Lung microvascular endothelial cell (primary cell): ENCODE measurements at places on chromosomes 6 and 20. TPM values are rescaled to one million over a fixed set of nuclear protein-coding genes. Genes with fewer than 3 reads are reported as not detected.

DNA sequence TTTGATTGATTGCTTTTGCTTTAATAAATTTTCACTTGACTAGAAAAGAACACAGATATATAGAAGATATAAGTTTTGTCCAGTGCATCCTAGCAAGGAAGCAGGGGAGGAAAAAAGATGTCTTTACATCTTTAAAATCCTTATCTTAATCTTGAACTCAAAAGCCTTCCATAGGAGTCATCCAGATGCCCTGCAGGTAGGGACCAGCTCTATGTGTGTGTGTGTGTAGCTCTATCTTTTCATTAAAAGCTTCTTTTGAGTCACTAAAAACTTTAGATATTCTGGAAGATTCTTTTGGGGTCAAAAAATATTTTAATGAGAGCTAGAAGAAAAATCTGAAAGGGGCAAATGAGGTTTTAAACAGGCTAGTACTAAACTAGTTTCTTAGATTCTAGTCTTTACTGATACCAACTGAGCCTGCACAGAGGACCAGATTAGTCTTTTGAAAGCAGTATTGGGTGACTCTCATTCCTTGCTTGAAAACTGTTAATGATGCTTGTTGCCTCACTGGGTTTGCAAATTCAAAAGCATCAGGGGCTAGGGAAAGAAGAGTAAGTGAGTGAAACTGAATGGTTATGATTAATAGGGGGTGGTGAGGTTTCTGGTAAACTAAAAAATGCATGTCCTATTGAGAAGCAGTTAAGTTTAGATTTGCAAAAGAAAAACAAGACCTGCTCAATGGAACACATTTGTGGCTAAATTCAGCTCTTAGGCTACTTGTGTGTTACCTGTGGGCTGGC, 40.6 kb upstream of the JAG1 start:
- DNase-seq = no peak

DNA sequence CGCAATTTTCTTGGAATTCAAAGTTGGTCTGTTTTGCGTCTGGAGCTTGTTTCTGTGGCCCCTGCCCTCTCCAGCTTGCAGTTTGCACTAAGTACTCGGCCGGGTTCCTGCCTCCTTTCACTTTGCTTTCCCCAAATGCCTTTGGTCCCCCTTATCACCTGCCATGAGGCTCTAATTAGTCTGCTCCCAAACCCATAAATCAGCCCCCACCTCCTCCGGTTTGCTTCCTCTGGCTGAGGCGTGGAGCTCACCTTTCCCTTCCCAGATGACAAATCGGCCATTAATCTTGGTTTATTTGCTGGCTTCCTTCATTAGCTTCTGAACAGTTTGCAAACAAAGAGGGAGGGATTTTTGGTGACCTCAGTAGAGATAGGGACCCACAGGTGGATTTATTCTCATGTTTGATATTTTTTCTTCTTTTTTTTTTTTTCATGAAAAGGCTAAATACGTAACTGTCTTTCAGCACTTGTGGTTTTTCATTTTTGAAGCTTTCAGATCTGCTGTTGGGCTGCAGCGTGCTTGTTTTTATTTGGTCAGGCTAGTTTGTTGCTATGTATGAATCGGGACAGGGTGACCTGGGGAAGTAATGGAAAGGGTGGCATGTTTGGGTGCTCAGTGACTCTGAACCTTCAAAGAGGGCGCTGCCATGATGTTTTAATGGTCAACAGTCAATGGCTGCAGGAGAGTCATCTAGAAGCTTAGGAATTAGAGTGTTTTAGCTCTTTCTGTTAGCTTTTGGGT, 121.7 kb upstream of the JAG1 start:
- no peak for DNase-seq

DNA sequence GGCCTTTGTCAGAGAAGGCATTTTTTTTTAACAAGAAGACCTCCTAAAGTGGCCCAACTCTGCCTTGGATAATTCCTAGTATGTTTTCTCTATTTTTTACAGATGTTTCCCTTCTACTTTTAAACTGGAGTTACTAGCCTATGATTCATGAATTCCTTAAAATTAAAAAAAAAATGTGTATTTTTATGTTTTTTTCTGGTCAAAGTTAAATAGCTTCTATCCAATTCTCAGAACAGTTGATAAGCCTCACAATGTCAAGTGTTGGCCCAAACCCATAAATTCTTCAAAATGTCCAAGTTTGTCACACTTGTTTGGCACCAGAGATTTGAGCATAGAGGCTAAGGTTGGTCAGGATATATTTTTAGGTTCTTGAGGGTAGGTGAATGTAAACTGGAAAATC, 64.0 kb downstream of the JAG1 start:
- no peak for DNase-seq

Gene LINC00237
- not detected in 2 replicates for total RNA-seq

GRCh38 chr6:72621291-72622093, at the start of gene KCNQ5:
KCNQ5 (plus strand) TSS chr6:72622064.
- no peak for DNase-seq

GRCh38 chr6:10521104-10521808, at the start of gene GCNT2:
GCNT2 (plus strand) TSS chr6:10521351; CDS start chr6:10528912, 7,561 bp downstream.
- DNase-seq = peak; percentile 63

Gene SEL1L2
- total RNA-seq = not detected in 2 replicates

DNA sequence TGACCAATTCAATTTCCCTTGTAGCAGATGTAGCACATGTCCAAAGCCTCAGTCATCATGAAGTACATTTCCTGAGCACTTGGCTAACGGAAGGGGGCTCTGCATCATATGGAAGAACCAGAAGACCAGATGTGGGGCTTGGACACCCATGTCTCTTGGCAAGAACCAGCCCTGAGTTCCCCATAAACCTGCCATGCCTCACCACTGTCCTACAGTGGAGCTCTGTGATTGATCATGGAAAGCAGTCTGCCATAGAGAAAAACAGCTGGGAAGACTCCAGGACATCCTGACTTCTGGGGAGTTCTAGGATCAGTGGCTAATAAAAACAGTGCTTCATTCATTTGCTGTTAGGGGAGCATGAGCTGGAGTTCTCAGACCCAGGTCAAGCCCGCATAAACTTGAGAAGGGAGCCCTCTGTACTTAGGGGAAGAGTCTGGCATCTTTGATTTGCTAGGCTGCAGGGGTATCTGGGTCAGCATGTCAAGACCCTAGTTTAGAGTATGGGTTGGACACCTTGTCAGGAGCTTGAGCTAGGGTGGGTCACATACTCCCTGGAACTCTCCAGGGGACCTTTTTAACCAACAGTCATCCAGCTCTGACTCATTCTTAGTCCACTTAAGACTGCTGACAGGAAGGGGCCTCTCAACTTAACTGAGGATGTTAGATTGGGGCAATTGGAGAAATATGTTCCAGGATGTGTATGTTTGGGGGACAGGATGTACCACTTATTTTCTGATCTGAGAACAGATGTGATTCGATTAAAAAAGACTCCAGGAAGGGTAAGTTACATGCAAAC, 26.3 kb upstream of the TRAM2 start:
- no peak for DNase-seq

DNA sequence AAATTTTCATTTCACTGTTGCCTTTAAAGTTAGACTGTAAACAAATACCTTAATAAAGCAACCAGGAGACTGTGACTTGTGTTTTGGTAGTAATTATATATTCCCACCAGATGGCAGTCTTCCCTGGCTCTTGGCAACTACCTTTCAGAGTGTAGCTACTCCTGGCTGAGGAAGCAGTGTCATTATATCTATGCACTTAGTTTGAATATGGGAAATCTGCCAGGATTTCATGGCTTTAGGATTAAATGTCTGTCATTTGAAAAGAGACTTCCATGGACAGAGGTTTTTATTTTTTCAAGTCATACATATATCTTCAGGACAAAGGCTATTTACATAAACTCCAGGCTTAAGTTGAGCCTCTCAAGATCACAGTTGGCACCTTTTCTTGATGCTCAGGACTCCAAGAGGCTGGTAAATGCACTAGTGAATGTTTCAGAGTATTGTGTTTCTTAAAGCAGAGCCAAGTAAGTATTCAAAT, 160.1 kb downstream of the C6orf58 start:
- DNase-seq = peak; percentile 83

- DNase-seq = no peak
Observed at GRCh38 chr6:79082304-79082703, 4.2 kb upstream of the PHIP start.

DNA sequence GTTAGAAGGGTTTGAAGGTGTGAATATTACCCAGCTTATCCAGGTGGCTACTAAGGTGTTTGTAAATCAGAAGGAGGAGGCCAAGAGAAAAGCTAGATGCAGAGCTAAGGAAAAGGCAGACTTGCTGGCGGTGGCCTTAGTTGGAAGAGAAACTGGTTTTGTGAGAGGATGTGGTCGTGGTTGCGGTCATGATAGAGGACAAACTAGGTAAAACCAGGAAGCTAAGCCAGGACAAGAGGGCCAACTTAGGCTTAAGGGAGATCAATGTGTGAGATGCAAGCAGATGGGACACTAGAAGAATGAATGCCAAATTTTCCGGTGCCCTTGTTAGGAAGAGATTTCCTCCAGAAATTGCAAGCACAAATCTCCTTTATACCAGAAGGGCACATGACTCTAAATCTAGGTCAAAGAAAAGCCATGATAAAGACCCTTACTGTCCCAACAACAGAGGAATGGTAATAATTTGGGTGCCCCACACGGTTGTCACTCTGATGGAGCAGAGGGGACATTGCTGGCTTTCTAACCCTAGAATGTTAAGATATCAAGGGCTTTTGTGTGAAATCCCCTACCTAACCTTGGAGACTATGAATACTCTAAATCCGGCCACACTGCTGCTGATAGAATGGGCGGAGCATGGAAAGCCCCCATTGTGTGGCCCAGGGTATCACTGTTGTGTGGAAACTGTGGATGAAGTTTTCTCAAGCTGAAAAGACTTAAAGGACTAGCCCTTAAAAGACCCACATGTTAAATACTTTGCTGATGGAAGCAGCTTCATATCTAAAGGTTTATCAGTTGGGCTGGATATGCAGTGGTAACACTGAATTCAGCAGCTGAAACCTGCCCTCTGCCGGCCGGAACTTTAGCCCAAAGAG, 7.8 kb downstream of the IL22RA2 start:
- DNase-seq = no peak

DNA sequence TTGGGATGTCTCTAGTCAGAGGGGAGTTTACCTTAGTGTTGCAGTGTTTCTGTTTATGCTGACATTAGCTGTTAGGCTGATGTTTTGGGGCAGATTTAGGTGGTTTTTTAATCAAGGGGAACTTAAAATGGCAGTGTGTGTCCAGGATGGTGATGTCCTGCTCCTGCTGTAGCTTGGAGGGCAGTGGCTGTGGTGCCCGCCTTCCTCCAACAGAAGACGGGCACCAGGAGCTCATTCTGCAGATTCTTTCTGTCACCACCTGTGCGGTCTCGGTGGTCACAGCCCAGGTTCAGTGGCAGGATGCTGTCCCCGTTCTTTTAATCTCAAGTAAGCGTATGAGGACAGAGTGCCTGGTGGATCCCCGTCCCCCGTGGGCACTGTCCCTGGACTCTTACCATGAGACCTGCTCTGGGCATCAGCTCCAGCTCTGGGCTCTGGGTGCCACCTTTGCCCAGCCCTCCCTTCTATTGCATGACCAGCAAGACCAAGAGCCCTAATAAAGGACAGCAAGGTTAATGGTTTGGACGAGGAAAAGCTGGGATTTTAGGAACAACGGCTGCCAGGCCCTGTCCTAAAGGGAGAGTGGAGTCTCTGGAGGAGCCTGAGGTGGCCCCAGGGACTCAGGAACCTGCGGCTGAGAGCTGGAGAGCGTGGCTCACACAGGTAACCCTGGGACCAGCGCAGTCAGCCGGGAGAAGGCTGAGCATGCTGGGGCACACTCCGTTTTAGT, 217.3 kb downstream of the ERMARD start:
- no peak for DNase-seq

- no peak for DNase-seq
Observed at GRCh38 chr20:1896484-1897258, 1.5 kb downstream of the SIRPA start.

- DNase-seq = no peak
Observed at GRCh38 chr6:28710466-28711191, 184.9 kb downstream of the GPX5 start.

Gene SLC2A10
- total RNA-seq = 5.2 and 9.5 TPM in 2 replicates

DNA sequence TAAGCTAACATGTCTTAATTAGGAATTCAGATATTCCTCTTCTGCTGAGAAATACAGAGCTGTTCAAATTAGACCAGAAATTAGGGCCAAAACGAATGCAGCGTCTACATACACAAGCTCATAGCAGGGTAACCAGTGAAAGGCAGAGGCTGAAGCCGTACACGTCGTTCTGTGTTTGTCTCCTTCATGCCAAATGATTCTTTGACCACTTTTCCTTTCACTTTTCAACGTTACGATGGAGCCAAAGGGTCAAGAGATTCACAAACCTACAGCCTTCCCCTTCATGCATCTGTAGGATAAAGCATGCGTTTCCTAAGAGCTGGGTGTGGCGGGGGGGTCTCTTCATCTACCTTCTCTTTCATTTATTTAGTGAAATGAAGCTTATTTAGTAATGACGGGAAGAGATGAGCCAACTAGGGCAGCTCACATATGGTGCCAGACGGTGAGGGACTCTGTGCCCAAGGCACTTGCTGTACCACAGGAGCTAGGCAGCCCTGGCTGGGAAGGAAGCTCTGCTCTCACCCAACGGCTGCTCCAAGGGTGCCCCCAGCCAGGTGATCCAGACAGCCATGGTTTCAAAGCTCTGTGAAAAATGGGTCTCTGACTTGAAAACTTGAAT, 178.0 kb downstream of the ATXN1 start:
- no peak for DNase-seq

Gene SESN1
- total RNA-seq = 19.0 and 33.6 TPM in 2 replicates

DNA sequence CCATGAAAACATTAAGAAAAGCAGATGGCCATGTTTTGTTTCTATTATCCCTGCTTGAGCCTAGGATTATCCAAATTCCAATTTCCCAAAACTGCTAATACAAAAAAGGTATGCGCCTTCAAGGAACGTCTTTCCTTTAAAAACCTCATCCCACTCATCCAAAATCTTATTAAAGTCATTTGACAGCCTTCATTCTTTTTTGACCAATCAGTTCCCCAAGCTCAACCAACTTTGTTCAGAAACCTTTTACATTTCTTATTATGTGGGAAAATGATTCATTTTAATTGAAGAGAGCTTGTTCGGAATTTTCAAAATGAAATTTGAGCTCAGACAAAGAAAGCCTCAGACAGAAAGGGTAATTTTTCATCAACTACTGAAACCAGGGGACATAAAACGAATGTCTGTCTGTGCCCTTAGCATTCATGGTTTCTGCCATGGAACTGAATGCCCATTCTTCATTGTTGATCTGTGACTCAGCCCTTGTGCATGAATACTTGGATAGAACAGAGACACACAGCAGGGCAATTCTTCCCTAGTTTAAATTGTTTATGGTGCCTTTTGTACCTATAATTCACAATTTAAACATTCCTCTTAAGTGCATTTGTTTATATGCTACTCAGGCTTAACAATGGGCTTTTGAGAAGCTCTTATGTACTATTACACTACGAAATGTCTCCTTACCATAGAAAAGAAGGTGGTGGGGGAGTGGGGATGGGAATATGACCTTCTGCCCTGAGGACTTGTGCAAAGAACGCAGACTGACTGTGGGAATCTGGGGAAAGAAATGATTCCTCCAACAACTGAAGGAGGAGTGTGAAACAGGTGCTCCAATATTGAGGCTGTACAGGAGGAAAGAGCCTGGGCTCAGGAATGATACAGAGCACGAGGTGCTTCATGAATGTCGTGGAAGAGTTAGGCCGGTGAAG, 49.8 kb upstream of the ERVFRD-1 start:
- no peak for DNase-seq
